Activated CD8-positive, alpha-beta memory T cell treated with anti-CD3 and anti-CD28 coated beads for 1 hour (primary cell): ENCODE measurements at places on chromosomes 2 and 18.

GRCh38 chr18:57149051-57149450 is 2.2 kb downstream of the BOD1L2 start:
- no peak for DNase-seq

DNA sequence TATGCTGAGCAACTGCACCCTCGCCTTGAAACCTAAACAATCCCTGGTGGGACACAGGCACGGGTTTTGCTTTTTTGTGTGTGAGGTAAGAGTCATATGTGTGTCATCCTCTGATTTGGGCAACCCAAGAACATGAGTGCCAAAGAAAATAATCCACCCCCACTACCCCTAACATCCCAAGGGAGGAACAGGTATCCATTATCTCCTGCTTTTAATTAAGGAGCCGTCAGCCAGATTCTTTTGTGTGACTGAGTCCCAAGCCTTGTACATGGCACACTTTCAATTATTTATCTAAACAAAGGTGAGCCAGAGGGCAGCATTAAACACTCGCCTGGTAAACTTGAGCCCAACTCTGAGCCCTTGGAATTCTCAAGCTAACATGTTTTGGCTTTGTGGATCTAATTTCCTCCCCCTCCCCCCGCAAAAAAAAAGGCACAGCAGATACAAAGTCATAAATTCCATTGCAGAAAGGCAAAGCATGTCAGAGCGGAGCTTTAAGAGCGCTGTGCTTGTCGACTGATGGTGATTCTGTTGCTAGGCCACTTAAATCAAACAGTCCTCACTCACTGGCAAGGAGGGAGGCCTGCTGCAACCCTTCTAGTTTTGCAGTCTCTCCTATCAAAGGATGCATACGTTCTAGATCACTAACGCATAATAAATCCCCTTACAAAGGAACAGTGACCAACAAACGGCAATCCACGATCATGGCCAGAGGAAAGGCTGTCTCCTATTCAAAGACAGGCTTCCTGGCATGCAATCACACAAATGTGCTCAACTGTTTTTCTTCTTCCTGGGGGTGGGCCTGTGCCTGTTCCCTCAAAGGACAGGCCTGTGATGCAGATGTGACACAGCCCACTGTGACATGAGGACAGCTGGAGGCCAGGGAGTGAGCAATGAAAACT is 143.5 kb upstream of the LMAN1 start:
- DNase-seq: no peak

DNA sequence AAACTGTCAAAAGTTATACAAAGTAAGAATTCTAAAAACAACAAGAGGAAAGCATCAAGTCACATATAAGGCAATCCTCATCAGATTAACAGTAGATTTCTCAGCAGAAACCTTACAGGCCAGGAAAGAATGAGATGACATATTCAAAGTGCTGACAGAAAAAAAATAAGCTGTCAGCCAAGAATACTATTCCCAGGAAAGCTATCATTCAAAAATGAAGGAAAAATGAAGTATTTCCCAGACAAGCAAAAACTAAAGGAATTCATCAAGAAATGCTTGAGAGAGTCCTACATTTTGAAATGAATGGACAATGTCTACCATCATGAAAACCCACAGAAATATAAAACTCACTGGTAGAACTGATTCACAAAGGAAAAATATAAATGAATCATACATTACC is 268.9 kb upstream of the OSR1 start:
- DNase-seq: no peak

- DNase-seq: no peak
Observed at GRCh38 chr2:70133491-70134322, 46.4 kb downstream of the PCBP1 start.

DNA sequence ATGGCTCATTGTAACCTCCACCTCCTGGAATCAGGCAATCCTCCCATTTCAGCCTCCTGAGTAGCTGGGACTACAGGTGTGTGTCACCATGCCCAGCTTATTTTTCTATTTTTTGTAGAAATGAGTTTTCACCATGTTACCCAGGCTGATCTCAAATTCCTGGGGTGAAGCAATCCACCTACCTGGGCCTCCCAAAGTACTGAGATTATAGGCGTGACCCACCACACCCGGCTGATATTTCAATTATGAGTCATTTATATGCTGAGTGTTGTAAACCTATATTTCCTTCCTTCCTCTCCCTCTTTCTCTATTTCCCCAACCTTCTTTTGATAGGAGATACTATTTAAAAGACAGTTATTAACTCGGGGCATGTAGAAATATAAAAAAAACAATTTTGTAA is 469.6 kb upstream of the ID2 start:
- DNase-seq: no peak

DNA sequence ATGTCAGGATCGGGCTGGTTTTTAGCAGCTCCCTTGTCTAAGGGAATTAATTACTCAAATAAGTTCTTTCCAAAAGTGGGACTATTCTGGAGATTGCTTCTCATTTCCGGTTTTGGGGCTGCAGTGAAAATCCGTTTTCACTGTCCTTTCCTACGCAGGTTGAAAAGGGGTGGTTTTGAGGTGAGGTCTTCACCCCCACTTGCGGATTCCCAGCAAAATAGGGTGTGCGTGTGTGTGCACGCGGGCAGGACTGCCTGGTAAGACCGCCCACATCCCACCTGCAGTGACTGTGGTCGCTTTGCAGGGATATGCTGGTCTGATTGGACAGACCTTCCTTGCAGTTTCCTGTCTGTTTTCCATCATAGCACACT is 472 bp upstream of the PLEKHM3 start:
- no peak for DNase-seq

GRCh38 chr2:219629976-219630695 is 2.7 kb downstream of the SLC4A3 start:
- no peak for DNase-seq

GRCh38 chr2:10246370-10246769 is 56.3 kb upstream of the HPCAL1 start:
- no peak for DNase-seq

GRCh38 chr2:186431306-186431705 is 54.8 kb upstream of the ZC3H15 start:
- DNase-seq: no peak

GRCh38 chr2:182031956-182032355 is 46.3 kb downstream of the PPP1R1C start:
- DNase-seq: no peak

DNA sequence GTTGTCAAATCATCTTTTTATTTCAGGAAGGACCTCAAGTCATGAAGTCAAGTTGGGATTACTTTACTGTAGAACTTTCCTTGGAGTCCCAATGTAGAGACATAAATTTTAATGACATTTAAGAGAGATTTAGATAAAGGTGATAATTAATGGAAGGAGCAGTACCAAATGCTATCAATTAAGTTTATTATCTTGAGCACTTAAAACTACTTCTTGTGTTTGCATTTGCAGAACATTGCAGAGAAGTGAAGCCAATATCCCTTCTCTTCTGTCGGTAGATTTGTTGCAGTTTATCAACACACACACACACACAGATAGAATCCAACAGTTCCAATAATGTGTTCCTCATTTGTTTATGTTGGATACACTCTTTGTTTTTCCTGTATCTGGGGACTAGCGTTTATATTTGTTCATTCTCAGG is 570.7 kb downstream of the EPHA4 start:
- DNase-seq: no peak

- no peak for DNase-seq
Observed at GRCh38 chr2:239399921-239400595, 762 bp downstream of the HDAC4 start.

- DNase-seq: no peak
Observed at GRCh38 chr2:84959095-84959565, 11.8 kb upstream of the KCMF1 start.

DNA sequence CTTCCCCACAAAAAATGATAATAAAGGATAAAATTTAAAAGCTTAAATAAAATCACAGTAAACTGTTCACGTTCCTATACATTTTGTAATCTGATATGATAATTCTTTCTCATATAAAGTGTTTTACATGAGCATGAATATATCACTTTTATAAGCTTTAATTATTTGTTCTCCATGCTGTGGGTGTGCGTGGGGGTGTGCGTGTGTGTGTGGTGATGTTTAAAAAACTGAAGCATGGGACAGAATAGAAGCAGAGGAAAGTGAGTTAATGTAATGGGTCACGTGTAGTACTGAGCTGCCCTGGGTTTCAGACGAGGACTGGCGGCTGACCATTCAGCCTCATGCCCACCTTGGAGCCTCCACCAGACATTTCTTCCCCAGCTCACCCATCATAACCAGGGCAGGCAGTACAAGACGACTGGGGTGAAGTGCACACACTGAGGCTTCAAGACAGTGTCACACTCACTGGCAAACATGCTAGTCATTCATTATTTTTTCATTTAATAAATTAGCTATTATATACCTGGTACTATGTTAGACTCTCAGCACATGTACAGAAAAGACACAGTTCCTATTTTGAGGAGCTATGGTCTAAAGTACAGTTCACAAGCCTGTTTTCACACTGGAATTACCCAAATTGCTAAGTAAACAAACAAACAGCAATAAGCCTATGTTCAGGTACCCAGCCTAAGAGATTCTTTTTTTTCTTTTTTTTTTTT is 97.2 kb upstream of the LPIN2 start:
- no peak for DNase-seq

DNA sequence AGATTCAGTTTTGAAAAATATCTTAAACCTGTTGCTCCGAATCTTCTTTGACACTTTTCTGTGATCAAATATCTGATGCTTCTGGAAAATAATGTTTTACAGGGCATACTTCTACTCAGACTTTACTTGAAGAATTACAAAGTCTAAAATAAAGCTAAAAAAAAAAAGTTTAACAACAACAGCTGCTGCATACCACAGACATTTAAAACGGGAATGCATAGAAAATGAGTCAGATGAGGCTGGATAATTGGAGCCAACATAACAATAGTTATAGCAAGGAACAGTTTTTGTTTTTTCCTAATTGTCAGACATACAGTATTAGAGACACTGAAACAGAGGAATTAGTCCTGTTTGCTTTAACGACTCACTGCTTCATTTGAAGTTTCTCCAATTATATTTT is 1090.2 kb downstream of the SUCLG1 start:
- DNase-seq: no peak

GRCh38 chr2:171579481-171579880 is 57.2 kb downstream of the CYBRD1 start:
- no peak for DNase-seq

- no peak for DNase-seq
Observed at GRCh38 chr2:191612496-191612895, 65.4 kb upstream of the NABP1 start.

DNA sequence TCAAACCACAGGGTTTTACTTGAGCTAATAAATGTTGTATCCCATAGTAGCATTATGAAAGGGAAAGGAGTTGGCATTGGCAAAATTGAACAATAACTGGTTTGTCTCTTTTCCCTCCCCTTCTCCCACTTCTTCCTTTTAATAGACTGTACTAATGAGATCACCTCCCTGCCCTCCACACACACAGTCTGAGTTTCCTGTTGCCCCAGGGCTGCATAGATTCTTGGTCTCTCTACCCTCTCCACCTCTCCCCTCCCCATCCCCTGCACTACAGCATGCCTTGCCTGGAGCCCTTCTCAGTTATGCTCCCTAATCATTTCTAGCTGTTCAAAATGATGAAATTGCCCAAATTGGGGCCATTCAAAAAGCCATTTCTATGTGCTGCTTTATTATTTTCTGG is 37.2 kb upstream of the NEMP2 start:
- no peak for DNase-seq

- no peak for DNase-seq
Observed at GRCh38 chr2:158513841-158514240, 57.1 kb downstream of the PKP4 start.

GRCh38 chr18:49910019-49910418 is 96.7 kb upstream of the ACAA2 start:
- no peak for DNase-seq

GRCh38 chr2:236291476-236291875 is 27.3 kb upstream of the ASB18 start:
- no peak for DNase-seq

GRCh38 chr18:32019251-32019948 is 775 bp downstream of the RNF125 start:
- peak; percentile 42 for DNase-seq

GRCh38 chr2:86078774-86079545 is 26.7 kb downstream of the POLR1A start:
- DNase-seq: no peak

- DNase-seq: no peak
Observed at GRCh38 chr2:8149985-8150539, 531.8 kb upstream of the ID2 start.

- no peak for DNase-seq
Observed at GRCh38 chr18:69999656-70000055, 52.0 kb upstream of the CD226 start.

DNA sequence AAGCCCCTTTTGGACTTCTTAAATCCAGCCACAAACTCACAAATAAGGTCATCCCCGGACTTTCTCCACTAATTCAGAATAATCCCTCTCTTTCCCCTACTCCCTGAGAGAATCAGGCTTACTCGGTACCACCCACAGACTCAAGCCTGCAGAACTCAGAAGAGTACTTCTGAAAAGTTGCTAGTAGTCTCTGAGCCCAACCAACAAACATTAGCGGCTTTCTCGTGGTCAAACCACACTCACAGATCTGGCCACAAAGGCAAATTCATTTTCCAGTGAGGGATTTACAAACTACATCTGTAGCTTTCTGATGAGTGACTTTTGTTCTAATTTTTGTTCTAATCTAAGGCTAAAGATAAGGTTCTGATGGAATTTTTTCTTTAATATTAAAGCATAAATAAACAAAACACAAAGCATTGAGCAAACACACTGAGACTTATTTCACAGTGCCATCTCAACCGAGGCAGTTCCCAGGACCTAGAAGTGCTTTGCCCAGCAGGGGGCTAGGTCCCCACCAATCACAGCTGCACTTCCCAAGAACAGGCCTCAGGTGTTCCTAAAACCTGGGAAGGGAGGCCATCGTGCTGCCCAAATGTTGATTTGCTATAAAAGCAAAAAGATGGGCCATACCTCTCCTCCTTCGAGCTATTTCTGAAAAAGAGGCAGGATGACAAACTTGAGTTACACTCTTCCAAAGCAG is 110.7 kb downstream of the COLEC12 start:
- no peak for DNase-seq

DNA sequence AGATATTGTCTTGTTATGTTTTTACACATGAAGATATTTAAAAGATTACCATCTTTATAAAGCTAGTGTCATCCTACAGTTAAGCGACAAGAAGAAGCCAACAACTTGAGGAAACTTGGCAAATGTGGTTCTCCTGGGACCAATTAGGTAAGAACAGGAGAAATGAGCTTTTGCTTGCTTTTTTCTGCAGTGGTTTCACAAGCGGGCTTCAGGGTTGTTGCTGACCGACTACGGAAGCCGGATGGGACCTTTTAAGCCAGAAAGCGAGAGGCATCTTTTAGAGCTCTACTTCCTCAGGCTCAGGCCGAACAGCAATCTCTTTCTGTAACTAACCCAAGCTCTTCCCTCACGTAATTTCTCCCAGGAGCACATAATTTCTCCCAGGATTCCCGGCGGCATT is 256.5 kb downstream of the CNTNAP5 start:
- no peak for DNase-seq

DNA sequence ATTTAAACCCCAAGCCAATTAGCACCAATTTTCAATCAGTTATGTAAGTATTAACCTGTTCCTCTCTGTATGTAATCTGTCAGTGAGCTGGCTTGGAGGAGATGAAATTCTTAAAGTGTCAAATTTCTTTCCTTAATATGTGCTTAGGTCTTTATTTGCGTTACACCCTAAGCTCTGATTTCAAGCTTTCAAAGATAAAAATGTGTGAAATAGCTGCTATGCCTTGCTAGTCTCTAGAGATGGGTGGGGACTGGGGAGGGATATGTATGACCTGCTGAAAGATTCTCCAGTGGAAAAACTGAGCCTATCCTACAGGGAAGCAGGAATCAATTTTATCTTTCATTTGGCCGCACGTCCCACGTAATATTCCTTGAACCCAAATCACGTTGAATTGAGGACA is 264.5 kb downstream of the RND3 start:
- no peak for DNase-seq
